ENCODE measurements at places on chromosomes 1 and 21.

- DNase-seq: peak; percentile 80
These were observed 133.4 kb downstream of the PLPPR5 start for GRCh38 chr1:98870959-98871903.

DNA sequence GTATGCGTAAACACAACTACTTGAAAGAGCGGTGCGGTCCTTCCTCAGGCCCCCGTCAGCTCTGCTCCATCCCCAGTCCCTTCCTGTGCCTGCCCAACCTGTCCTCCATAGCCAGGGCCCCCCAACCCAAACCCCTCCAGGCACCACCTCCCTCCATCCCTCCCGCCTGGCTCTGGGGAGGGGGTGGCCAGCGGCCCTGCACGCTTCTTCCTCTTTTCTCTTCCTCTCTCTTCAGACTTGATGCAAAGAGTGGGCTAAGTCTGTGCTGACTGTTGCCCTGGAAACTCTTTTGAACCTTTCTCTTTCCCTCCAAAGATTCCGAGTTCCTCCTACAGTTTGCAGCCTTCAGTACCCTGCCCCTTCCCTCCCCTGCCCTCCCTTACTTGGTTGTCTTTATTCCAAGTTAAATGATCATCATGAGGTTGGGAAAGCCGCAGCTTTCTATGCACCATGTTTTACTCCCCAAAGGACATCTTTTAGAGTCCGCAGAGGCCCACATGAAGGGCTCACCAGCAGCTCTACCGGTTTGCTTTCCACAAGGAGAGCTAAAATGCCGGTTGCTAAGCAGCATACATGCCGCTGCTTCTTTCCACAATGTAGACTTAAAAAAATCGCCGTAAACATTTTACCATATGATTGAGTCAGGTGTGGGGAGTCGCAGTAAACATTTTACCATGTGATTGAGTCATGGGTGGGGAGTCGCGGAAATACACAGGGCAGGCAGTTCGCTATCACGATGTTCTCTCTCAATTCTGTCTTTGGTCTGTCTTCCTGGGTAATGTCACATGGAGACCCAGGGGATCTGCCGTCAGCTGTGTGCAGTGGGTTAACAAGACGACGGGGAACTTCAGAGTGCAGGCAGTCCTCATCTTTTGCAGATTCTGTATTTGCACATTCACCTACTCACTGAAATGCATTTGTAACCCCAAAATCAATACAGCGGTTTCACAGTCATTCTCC lies 525.3 kb downstream of the KIF26B start:
- DNase-seq: no peak

- DNase-seq: no peak
These were observed at the start of gene DYNLT4 for GRCh38 chr1:44806704-44807363. TSS of gene DYNLT4 (minus strand) at chr1:44807351. CDS start at chr1:44806668, 683 bp downstream.

GRCh38 chr1:41440321-41441085 lies 44.0 kb downstream of the EDN2 start:
- no peak for DNase-seq

GRCh38 chr1:231231511-231231910 lies 9.5 kb upstream of the GNPAT start:
- no peak for DNase-seq

DNA sequence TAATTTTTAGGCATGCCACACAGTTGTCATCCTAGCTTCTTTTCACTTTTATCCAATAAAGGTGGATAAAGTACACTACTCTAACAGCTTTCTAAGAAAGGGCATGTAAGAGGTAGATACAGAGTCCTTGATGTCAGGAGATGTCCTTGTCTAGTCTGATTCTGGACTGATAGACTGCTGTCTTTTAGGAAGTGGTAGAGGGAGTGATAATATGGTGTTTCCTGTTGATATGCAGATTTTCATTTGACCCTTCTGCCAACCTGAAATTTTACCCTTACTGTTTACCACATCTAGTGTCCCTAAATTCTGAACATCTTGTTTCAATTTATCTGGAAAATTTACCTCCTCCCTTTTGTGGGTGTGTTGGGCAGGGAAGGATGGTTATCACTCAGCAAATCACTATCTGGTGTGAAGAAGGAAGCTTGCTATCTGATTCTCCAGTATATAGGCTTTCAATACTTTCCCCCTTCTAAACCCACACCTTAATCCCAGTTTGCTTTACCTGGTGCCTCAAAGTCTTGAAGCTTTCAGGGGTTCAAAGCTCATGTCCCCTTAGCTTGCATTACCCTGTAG lies 354.9 kb upstream of the SNX7 start:
- no peak for DNase-seq

DNA sequence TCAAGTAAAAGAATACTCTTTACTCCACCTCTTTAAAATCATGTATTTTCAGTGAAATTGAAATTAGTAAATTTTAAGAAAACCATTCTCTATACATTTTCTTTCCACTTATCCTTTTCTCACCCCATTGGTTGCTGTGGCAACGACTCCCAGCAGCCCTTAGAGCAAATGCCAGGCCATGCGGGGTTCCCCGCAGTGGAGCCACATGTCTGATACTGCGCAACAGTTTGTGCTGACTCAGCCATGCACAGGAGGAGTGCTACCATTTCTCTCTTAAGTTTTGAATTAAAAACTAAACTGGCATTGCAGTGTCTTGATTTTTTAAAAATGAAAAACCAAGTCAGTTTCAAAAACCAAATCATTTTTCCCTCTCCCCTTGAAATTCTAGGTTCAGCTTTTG lies 214.1 kb upstream of the L1TD1 start:
- peak; percentile 82 for DNase-seq

DNA sequence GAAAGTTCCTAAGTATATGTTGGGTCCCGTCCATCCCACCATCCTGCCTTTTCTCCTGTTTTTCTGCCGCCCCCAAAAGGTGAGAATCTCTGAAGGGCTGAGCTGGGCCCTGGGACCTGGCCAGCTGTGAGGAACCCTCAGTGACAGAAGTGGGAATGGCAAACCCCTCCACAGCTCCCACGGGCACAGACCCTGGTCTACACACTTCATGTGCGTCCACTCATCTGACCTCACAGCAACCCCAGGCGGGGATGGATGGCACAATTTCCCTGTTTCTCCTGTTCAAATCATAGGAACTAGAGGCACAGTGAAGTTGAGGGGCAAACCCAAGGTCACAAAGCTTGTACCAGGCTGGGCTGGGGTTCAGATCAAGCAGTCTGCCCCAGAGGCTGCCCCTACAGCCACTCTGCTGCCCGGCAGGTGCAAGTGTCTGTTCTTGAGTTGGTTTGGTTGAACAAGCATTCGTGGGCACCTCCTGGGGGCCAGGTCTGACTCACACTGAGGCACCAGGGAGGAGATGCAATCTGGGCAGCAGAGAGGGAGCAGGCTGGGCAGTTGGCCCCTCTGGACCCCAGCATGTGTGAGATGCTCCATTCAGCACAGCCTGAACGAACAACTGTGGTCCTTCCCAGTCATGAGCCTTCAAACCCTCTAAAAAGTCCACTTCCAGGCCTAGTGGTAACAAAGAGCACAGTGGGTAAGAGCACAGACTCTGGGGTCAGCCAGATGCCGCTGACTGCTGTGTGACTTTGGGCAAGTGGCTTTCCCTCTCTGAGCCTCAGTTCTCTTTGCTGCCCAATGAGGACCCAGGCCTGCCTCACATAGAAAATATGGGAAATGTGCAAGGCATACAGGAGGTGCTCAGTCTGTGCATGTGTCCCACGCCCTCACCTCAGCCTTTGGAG lies 4.0 kb downstream of the EDN2 start:
- no peak for DNase-seq

DNA sequence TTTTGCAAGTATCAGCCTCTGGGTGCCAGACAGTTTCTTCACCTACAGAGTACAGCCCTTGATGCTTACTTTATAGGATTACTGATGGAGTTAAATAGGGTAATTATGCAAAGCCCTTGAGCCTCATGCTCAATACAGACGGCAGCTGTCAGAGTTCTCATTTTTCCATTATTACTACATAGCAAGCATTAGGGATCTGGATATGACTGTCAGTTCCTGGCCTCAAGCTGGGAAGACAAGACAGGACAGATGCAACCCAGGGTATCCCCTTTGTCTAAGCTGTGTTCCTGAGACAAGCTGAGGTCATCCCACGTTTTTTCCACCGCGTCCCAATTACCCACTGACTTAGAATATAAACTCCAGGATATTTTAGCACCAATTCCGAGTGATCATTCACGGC lies 94.4 kb downstream of the SLC35F3 start:
- no peak for DNase-seq

- DNase-seq: no peak
These were observed 57.2 kb downstream of the FH start for GRCh38 chr1:241462391-241462790.

DNA sequence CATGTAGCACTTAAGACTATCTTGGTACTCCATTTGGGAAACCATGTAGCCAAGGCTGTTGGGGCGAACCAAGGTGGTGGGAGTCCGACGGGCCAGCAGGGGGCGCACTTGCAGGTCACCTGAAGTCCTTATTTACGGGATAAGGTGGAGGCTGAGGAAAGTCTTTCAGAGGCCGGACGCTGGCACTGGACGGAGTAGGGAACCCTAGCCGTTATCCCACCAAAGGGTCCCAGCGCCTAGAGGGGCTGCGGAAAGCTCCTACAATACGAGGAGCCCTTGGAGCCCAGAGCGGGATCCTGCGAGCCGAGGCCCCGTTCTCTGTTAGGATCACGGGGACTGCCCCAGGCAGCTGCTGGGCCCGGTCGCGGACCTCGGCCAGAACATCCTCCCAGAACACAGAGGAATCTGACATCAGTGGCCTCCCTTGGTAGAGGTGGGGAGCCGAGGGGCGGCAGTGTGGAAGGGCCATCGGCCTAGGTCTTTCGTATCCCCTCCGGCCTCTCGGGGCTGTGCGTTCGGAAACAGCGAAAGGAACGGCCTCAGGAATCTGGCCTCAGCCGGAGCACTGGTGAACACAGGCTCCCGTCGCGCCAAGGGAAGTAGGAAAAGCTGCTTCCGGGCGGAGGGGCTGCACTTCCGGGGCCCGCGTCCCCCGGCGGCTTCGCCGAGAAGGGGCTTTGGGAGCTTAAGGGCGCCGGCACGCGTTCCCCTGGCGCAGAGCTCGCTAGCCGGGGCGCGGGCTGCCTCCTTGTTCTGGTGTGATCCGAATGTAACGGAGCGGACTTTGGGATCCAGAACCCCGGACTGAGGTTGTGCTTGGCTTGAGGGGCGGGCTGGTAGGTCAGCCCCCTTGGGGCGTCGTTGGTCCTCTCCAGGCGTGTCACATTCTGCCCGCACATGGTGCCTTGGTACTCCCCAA lies 29.9 kb upstream of the RPTN start:
- no peak for DNase-seq

DNA sequence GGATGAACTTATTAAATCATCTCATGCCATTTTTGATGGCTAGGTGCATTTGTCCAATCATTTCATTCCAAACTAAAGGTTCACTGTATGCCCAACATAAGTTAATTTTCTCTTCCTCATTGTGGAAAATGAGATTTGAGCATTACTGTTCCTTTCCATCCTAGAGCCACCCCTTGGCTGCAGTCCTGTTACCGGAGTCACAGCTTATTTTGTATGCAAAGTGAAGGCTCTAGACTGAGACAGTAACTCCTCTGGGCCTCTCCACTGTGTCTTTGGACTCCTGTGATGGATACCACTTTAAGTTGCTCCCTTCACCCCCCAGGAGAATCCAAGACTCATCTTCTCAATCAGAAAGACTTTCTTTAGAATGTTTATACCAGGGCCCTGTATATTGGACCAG lies 59.7 kb downstream of the FGGY start:
- DNase-seq: no peak

DNA sequence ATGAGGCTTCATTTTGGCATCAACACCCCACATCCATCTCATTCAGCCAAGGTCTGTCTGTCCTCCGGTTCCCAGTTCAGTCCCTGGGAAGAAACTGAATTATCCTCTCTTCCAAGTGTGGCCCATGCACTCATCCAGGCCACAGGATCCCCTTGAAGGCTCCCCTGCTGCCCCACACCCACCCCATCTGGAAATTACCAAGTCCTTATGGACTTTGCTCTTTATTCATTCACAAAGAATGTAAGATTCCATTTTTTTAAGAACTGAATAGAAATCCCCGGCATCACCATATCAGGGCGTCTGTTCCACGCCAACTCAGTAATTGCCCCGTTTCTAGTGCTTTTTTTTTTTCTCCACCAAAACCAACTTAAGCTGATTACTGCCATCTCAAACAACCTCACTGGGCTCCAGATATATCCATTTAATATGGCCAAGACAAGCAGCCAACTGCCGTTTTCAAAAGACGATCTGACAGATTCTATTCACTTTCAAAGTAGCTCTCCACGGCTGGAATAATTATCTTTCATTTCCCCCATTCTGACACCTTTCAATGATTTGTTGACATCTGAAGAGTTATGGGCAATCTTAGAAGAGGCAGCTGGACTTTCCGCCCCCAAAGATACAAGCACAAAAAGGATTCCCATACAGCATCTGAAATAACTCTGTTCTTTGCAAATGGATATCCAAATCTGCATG lies 55.9 kb downstream of the OLIG1 start:
- no peak for DNase-seq

DNA sequence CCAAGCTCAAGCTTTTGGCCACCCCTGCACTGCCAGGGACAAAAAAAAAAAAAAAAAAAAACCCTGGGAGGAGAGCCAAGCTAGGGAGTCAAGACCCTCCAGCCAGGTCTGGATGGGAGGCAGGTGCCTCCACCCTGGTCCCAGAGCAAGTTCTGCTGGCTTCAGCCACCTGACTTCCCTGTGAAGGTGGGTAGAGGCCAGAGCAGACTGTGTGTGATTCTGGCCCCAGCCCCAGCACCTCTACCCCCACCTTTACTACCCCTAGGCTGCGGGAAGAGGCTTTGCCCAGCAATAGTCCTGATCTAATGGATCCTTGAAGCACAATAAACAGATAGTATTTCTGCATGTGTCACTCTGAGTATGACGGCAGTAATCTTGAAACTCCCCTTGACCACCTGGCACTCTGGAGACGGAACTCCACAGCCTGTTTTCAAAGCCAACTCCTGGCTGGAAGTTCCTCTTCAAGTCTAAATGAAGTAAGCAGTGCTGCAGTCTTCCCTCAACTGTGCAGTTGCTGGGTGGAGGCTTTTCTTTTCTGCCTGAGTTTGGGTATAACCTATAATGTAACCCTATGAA lies 9.8 kb downstream of the PDZK1IP1 start:
- DNase-seq: no peak

DNA sequence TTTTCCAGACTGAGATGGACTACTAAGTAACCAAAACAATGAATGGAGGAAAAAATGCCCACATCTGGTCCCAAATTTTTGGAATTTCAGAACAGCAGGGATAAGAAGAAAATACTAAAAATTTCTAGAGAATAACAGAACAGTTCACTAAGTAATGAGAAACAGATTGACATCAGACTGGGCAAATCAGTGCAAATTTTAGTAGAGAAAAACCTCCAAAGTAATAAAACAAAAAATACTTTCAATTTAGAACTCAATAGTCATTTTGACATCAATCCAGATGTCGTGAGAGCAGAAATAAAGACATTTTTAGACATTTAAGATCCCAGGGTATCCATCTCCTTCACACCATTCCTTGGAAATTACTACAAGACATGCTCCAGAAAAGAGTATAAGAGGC lies 39.3 kb downstream of the CRP start:
- DNase-seq: no peak

GRCh38 chr1:153220606-153221303 lies 3.4 kb downstream of the PRR9 start:
- DNase-seq: no peak
